Stimulated activated CD4-positive, alpha-beta T cell treated with anti-CD3 and anti-CD28 coated beads, TNF-alpha, amount 100 ng/mL, for 24 hours (primary cell): ENCODE measurements at places on chromosomes 12 and 14.

- no peak for DNase-seq
Observed at GRCh38 chr14:53603994-53604393, 352.6 kb downstream of the BMP4 start.

DNA sequence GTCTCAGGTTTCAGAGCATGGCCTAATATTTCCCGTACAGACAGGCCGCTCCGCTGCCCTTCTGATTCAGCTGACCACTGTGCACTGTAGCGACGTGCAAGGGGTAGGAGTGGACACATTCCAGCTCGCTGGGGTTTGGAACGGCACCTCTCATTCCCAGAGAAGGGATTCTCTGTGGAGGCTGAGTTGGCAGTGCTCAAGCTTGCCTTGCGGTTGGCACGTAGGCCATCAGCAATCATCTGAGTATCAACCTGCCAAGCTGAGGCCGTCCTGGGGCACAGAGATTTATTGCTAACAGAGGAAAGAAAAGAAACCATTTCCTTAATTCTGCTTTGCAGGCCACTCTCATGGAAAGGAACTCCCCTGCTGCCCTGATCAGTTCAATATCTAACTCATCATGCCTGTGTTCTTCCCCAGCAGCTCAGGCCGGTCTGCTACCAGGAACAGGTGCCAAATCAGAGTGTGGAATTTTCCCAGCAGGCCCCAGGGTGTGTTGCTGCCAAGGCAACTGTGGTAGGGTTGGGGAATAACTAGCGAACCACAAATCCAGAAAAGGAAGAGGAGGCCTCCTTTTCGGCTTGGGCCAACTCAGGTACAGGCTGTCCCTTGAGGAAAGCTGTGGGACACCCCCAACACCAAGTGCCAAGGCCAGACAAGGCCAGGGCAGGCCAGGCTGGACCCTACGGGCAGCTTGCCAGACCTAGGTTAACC, 92.5 kb downstream of the SSPN start:
- no peak for DNase-seq

DNA sequence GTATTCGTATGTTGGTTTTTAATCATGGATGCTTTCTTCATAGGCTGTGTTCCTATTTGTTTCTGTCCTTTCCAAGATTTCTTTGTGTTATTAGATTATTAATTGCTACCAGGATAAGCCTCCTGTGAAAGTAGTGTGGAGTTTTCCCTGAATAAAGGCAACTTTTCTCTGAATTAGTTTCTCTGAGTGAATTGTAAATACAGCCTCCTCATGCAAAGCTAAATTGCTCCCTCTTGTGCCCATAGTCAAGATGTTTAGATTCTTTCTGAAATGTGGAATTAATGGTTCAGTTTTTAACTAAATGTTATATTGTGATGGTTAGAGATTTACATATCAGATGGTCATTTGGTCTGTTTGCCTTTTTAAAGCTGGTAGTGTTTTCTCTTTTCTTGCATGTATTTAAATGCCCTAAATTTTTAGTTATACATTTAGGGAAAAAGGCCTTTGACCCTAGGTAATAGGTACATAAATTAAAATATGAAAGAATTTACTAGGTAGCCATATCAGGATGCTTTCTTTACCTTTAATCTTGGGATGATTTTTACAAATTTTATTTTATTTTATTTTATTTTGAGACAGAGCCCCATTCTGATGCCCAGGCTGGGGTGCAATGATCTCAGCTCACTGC, 8.9 kb downstream of the APAF1 start:
- no peak for DNase-seq

GRCh38 chr12:52204095-52204930, 12.5 kb upstream of the KRT80 start:
- DNase-seq = no peak

DNA sequence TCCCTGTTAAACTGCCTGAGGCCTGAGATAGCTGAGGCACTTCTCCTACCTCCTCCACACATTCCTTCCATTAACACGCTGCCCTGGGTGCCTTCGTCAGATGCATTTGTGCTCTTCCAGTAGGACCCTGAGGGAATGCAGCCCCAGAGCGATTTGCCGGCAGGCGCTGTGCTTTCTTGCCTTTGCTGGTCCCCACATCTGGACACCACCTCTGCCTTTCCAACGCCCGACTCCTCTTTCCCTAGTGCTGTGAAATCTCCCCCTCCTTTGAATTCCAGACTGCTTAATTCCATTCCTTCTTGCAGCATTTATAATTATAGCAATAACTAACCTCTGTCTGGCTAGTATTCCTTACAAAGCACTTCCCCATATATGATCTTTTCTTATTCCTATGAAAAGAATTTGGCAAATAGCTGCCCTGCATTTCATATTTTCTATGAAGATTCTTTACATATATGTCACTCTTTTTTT, 88.4 kb downstream of the C12orf75 start:
- DNase-seq = no peak

GRCh38 chr12:59904874-59905521, 309.2 kb downstream of the SLC16A7 start:
- no peak for DNase-seq

- peak; percentile 28 for DNase-seq
Observed at GRCh38 chr14:100438678-100439592, 115.8 kb downstream of the SLC25A47 start.

- DNase-seq = no peak
Observed at GRCh38 chr12:98646294-98647090, 1.4 kb downstream of the APAF1 start.

DNA sequence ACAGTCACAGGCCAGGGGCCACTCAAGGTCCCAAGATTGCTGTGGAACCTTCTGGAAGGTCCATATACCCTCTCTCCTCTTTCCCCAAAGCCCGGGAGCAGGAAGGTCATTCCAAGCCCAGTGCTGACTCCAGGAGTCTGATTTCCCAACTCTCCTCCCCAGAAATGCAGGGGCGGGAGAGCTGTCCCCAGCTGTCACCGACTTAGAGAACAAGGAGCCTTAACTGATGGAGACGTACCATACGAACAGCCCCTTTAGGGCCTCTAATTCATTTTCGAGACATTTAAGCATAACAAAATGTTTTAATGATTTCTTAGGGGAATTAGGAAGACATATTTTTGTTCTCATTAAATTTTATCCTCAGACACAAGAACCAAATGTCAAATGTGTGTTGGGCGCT, 99.2 kb downstream of the PHETA1 start:
- no peak for DNase-seq

DNA sequence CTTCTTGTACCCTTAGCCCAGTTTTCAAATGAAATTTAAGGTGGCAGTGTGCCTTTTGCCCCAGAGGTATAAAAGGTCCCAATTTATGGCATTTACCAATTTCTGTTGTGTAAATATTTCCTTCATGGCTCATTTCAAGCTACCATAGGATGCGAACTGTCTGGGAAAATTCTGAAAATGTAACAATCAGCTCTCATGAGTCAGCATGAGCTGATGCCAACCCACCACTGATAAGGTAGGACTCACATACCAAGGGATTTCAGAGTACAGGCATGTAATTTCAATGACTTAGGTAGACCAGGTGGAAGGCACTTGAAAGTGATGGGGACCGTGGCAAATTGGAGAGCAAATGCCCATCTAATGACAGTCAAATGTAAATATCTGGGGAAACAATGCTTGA, 169.5 kb downstream of the TTC8 start:
- DNase-seq = no peak

DNA sequence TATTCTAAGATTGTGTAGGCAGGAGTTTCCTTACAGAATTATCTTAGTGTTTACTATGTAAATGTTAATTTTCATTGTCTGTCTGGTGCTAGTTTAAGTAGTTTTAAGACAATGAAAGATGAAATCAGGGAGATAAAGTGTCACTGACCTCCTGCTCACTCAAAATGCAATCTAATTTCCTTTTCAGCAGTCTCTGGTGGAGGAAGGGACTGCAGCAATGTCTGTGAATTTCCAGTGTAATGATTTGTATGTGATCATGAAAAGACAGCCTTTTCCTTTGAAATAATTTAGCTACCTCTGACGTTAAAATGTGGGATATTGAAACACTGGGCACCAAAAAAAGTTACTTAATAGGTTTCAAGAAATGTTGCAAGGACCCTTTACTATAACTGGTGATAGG, 779.7 kb upstream of the FLRT2 start:
- no peak for DNase-seq

- DNase-seq = no peak
Observed at GRCh38 chr12:64510667-64511066, 58.7 kb downstream of the TBK1 start.

- DNase-seq = no peak
Observed at GRCh38 chr12:25197608-25198007, 2.6 kb downstream of the ETFRF1 start.

GRCh38 chr12:26298785-26299621, 103.6 kb downstream of the SSPN start:
- DNase-seq = no peak

GRCh38 chr14:95695051-95695450, 8.8 kb downstream of the TCL1B start:
- no peak for DNase-seq

- no peak for DNase-seq
Observed at GRCh38 chr12:109822951-109823411, 10.2 kb downstream of the TRPV4 start.

DNA sequence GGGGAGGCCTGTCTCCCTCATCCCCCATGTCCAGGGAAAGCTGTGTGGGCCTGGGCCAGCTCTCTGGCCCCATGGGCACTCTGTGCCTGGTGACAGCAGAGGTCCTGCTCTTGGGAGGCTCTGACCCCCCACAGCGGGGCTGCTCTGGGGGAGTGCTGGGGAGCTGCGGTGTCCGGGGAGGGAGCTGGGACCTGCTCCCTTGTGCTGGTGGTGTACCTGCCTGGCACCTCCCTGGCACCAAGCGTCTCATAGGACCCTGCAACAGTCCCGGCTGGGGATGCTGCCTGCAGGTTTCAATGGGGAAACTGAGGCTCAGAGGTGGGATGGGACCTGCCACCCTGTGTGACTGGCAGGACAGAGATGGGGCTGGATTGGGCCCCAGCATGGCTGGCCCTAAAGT, 111.3 kb downstream of the KIF26A start:
- no peak for DNase-seq

DNA sequence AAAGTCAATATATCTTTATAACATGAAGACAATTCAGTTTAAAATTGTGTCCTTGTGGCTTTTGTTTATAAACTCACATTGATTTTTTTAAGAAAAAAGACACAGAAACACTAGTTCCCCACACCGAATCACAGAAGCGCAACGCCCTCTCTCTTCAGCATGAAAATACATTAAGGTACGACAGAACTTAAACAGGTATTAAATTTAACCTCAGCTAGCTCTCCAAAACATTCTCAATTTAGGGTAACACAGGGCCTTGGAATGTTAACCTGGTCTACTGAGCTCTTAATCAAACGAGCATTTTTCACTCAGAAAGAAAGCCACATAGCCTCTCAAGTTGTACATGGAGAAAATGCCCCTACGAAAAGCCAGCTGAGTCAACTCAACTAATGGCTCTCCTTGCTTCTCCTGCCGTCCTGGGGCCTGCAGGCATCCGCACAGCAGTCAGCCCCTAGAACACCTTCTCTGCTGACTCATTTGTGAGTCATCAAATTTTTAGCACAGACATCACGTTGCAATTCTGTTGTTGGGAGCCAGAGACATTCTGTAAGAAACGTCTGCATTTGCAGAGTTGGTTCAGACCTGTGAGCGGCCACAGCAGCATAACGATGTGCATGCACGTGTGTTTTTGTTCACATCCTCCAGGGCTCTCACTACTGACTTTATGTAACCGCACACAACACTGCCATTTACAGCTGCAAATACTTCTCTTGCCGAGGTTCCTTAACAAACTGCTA, 141.6 kb downstream of the ITPR2 start:
- no peak for DNase-seq

DNA sequence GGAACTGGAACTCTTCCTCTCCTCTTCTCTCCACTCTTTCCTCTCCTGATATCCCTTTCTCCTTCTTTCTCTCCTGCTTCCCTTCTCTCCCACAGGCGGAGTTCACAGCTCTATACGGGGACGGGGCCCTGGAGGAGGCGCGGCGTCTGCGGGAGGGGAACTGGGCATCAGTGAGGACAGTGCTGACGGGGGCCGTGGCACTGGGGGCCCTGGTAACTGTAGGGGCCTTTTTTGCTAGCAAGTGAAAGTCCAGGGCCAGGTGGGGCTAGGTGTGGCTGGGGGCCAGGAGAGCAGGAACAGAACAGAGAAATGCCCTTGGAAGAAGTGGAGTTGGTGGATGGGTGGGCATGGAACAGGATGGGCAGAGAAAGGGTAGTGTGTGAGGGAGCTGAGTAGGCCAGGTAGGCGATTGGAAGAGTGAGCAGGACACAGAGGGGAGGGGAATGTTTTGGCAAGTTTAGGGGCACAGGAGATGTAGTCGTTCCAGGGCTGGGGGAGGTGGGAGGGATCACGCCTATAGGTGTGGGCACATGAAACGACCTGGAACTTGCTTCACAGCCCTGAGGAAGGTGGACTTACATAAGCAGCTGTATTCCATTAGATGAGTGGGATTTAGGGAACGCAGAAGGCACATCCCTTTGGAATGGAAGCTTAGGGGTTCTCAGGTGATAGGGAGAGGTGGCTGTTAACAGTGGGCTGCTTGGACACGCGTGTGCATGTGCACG, 2.2 kb downstream of the BCL2L2 start:
- DNase-seq = no peak

GRCh38 chr14:67952786-67953185, 133.2 kb downstream of the RAD51B start:
- no peak for DNase-seq

- DNase-seq = no peak
Observed at GRCh38 chr12:5976711-5977110, 31.7 kb upstream of the ANO2 start.

GRCh38 chr12:6276956-6277620, 33.4 kb upstream of the PLEKHG6 start:
- no peak for DNase-seq

DNA sequence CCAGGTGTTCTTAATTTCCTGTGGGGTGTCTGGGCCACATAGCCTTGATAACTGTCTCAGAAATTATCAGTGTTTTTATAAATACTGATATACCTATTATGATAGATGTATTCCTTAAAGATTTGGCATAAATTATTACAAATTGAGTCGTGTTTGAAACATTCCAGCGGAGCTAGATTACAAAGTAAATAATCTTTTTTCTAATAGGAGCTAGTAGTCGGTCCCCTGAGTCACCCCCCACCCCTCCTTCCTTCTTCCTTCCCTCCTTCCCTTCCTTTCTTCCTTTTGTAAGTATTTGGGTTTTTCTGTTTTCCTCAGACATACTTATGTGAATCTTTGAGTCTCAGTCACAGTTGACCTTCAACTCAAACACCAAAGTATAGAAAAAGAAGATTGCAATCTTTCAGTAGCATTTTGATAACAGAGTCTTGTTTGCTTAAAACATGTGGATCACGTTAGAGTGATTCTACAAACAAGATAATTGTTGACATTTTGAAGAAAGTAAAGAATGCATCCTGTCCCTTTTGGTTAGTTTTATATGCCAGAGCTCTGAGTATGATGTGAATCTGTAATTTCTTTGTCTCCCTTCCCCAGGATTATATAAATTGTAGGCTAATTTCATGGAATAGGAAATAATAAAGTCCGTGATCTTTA, 264.0 kb downstream of the FUT8 start:
- DNase-seq = no peak

DNA sequence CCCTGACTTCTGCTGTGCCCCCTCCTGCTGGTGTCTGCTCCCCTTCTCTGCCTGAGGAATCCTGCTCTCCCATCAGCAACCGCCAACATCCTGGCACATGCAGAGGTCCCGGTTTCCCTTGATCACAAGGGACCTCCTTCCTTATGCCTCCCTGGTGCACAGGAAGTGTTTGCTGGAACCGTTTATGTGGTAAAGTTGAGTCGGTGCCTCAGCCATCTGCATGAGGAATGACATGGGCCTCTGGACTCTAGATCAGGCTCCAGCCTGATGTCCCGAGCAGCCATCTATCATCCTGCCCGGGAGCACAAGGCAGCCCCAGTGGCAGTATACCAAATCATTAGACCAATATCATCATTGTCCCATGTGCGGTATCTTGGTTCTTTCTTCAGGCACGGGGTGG, 90.4 kb downstream of the BORCS5 start:
- DNase-seq = no peak
